Activated naive CD8-positive, alpha-beta T cell treated with anti-CD3 and anti-CD28 coated beads, Interleukin-2, amount 50 U/mL, for 16 hours (primary cell): ENCODE measurements at places on chromosomes 6 and 20.

DNA sequence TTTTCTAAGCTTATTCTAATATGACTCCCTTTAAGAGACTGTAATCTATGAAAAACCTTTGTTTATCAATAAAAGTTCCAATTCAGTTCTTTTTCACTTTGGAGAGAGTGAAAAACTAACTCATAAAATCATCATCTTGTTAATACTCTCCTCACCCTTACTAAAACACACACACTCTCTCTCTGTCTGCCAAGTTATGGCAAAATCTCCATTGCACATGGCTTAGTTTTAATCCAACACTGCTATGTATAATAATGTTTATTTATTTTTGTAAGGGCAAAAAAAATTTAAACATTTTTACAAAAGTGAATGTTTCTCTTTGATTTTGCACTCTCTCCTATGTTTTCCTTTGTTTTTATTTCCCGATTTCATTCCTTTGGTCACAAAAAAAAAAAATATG, 253.2 kb downstream of the BMP7 start:
- DNase-seq = no peak

DNA sequence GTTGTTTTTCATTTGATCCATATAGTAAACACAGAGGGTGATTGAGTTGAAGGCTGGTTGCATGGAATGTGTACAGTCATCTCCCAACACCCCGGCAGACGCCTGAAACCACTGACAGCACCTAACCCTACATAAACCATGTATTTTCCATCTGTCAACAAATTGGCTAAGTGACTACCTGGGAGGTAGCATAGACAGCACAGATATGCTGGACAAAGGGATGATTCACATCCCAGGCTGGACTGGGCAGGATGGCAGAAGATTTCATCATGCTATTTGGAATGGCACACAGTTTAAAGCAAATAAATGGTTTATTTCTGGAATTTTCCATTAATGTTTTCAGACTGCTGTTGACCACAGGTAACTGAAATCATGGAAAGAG, 4.4 kb upstream of the VIP start:
- DNase-seq = no peak

- no peak for DNase-seq
Observed at GRCh38 chr20:15278041-15278440, 940.6 kb upstream of the FLRT3 start.

DNA sequence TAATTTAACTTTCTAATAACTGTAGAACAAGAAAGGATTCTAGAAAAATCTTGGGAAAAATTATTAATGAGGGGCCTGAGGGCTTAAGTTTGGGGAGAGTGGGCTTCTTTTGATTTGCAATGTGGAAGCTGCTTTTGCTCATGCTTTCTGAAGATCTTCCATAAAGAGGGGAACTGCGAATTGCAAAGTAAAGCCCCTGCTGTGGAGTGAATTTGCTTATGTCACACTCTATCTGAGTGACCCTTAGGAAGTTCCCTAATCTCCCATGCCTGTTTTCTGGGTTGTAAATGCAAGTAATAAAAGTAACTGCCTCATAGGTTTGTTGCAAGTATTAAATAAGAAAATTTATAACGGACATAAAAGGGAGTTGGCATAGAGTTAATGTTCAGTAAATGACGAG, 301.2 kb downstream of the PLCB1 start:
- no peak for DNase-seq

- DNase-seq = no peak
Observed at GRCh38 chr6:8013763-8014162, 50.4 kb downstream of the BLOC1S5 start.

- DNase-seq = no peak
Observed at GRCh38 chr6:167906899-167907298, 80.2 kb downstream of the AFDN start.

DNA sequence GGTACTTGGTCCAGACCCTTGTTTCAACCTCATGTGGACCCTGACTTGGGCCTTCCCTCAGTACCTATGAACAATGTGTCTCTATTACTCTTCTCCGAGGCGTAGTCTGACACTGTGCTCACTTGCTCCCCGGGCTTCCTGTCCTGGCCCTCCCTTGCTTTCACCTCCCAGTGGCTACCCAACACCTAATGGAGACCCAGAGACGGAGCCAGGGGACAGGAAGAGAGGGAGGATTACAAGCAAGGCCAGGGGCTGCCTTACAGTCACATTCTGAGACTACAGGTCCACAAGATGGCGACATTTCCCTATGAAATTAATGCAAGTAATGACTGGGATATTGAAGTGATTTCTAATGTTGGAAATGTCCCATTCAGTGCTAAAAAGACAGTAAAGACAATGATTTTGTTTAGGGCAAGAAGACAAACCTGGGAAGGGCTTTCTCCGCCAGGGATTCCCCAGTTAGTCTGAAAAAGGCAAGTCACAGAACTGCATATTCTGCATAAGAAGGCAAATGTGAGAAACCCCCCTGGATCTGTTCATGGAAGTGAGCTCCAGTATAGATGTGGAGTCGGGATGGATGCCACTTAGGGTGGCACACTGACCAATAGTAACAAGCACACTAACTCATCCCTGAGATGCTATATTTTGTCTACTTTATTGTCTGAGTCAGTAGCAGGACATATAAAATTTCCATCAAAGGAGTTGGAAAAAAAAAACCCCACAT, 44.0 kb upstream of the ZBTB24 start:
- peak; percentile 25 for DNase-seq

DNA sequence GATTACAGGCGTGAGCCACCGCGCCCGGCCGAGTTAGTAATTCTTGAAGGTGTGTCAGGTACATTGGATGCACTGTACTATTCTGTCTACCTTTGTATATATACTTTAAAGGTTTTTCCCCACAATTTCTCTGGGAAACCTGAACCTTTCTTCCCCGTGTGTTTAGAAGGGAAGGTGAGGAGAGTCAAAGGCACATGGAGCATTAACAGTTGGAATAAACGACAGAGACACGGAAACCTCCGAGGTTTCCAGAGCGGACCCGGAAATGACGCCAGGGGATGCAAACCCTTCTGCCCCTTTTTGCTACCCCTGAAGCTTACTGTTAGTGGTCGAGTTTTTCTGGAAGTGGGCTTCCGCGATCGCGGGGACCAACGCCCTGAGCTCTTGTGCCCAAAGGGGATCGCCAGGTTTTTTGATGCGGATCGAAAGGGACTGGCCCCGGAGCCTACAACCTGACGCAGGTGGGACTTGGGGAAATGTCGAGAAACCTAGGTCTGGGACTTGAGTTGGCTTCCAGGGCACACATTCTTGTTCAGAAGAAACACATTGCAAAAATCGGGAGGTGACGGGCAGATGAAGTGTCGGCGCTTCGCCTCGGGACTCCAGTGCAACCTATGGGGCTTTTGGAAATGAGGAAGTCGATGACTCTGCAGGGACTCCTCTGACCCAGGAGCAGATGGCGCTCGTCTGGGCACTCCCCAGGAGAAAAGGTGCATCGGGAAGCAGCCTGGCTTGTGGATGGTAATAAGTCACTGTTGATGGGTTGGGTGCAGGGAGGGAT, 218.2 kb downstream of the OR2B2 start:
- DNase-seq = no peak

DNA sequence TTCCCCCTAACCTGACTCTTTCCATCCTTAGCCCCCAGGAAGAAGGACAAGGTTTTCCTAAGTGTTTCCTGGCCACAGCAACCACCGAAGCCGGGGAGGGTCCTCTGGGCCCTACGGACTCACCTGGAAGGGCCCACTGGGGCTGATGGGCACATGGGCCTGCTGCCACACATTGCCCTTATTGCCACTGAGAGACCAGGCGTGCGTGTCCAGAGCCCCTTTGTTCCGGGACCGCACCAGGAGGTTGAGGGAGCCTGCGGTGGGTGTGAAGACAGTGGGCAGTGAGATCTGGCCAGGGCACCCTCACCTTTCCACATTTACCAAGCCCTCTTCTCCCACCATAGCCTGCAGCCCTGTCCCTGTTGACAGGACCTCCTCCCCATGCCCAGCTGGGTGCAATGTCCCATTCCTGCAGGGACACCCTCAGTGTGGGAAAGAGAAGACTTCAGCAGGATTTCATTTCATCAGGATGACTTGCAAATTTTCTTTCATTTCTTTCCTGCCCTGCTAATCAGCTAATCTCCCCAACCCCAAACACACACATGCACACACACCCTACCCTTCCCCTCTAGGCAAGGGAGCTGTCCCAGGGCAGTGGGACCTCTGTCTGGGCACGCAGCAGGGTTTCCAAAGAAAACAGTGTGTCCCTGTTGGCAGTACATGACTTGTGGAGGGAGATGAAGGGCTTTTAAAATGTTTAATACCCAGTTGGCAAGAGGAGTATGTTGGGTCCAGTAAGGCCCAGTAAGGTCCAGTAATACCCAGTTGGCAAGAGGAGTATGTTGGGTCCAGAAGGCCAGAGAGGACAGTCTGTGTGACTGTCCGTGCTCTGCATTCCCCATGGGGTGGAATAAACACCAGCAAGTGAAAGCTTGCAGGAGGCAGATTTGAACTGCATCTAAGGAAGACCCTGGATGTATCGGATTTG, 59.0 kb downstream of the MDGA1 start:
- DNase-seq = no peak

GRCh38 chr6:31791324-31792089, 4.0 kb downstream of the VARS1 start:
- DNase-seq = no peak

DNA sequence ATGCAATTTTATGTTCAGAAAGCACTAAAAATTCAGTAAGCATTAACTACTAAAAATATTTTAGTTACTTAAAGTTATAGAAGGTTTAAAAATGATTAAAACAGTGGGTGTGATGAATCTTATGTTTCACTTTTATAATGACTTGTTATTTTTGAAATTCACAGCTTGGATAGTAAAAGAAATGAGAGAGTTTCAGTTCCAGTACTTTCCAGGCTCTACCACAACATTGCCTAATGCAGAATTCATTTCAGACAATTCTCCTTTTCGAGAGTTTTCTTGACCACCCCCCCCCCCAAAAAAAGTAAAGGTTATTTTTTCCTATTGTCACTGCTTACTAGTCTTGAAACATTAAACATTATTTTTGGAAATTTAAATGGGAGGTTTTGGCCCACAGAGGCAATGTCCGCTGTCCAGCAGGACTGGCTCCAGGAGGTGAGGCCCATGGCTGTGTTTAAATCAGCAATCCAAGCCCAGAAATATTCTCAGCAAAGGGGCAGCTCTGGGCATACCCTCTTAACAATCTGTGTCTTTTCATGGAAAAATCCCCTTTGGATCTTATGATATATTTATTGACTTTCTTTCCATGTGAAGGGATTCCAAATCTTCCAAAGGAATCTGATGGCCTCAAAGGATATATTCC, 519.9 kb downstream of the MAFB start:
- no peak for DNase-seq

DNA sequence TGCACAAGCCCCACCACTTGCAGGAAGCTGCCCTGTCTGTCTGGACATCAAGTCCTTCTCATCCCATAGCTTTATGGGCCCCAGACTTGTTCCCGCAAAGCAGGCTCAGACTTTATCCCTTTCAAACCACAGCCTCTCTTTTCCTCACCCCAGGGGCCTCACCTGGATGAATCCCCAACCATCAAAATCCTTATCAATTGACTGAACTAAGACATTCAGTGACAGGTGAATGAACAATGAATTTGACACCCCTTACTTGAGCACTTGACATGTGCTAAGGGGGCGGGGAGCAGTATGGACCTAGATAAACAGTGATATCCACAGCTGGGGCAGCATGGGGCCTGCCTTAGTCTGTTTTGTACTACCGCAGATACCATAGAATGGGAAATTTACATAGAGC, 5.0 kb downstream of the RAB44 start:
- DNase-seq = no peak

DNA sequence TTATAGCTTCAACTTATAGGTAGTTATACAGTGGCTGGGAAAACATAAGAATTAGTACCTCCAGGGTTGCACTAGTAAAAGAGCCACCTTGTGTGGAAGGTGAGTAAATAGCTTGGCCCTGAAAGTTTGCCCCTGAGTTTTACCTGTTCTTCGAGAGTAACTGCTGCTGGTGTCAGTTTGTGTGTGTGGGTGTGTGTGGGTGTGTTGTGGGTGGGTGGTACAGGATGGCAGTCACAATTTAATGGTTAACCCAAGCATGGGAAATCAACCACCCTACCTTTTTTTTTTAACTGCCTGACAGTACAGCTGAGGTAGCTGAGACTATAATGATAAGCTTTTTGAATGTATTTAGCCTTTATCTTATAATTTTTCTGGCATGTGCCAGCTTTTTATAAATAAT, 137.3 kb downstream of the STXBP5 start:
- no peak for DNase-seq

- no peak for DNase-seq
Observed at GRCh38 chr20:33554914-33555420, 65.1 kb downstream of the CBFA2T2 start.

DNA sequence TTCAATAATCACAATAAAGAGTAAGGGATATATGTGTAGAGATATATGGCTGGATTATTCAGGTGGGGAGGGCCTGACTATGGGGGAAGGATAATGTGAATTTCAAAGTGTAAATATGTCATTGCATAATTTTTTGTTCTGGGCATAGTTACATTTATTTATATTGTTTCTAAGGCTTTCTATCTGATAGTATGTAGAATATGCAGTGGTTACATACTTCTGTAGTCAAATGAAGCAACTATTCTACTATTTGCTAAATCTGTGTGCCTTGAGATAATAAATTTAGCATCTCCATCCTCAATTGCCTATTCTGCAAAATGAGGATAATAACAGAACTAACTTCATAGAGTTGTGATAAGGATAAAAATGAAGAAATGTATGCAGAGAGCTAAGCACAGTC, 359.2 kb downstream of the CDKAL1 start:
- no peak for DNase-seq

GRCh38 chr6:43522547-43523261, 5.8 kb downstream of the POLR1C start:
- DNase-seq = no peak

- no peak for DNase-seq
Observed at GRCh38 chr6:81682235-81682795, 70.2 kb downstream of the TENT5A start.

DNA sequence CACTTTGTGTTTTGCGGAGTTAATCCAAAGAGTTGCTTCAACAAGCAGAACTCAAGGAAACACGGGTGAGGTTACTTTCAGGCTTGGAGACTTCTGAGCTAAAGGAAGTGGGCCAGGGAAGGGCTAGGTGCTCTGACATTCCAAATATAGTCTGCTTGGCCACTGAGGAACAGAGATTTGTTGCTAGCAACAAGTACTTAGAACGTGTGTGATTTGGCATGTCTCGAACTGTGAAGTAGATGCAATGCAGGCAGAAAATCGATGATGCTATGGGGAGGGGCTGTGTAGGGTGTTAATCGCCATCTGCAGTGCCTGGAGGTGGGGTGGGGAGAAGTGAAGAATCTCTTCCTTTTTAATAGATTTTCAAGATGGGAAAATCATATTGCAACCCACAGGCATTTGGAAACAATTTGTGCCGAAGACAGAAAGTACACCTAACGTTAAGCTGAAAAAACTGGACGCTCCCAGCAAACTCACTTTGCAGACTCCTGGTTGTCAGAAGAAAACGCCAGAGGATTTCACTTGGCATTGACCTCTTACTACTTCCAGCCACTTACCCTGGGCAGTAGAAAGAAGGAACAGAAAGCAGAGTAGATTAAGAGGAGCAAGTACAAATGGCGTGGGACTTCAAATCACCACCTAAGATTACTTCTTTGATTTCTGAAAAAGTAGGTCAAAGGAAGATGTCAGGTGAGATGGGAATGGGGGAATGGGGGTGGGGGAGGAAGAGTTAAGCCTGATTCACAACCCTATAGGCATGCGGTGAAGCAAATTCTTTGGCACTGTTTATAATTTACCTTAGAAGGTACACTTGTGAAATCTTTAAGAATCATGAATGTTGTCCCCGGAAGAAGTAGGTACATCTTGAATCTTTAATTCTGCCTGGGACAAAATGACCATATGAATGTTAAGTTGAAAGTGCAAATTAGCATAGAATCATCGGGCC, 314.1 kb downstream of the CD83 start:
- DNase-seq = no peak

- no peak for DNase-seq
Observed at GRCh38 chr20:58651559-58651945, 469 bp downstream of the STX16 start.
